ENCODE measurements at places on chromosomes 2 and 18.

DNA sequence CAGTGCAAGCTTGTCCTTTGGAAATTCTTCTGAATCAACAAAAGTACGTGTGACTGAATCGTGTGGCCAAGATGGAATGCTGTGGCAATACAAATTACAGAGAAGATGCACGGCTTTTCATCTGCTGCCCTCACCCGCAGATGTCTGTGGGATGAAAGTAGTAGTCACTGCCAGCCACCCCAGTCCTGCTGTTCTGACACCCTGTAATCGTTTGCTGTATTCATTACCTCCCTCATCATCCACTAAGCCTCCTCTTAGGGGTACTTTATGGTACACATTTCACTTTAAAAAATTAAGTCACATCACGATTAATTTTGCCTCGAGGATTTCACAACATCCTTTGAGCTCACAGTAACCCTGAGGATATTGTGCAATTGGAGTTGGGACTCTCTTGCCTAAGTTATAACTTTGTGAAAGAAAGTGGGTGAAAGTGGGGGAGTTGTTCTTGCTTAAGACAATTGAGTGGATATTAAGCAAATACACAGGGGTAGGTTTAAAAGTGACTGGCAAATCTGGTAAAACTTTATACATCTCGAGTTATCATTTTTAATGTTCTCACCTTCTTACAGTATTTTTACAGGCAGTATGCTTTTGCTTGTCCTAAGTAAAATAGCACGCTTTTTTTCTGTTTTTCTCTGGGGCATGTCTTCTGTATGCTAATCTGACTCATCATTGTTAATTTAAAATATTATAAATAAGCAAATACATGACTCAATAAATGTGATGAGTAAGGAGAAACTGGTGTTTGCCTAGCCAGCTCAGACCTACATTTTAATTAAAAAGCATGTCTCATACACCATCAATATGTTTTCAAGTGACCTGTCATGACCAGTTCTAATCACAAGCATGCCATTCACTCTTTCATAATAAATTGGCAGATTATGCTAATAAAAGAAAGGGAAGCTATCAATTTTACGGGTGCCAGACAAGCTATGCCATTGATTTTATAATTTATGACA is 680.9 kb downstream of the IRS1 start:
- DNase-seq: no peak

GRCh38 chr18:11177382-11177781 is 28.0 kb upstream of the PIEZO2 start:
- DNase-seq: no peak

- no peak for DNase-seq
Observed at GRCh38 chr2:130369311-130369964, 13.6 kb downstream of the PTPN18 start.

- no peak for DNase-seq
Observed at GRCh38 chr18:24267878-24268277, 129.0 kb downstream of the CABYR start.

DNA sequence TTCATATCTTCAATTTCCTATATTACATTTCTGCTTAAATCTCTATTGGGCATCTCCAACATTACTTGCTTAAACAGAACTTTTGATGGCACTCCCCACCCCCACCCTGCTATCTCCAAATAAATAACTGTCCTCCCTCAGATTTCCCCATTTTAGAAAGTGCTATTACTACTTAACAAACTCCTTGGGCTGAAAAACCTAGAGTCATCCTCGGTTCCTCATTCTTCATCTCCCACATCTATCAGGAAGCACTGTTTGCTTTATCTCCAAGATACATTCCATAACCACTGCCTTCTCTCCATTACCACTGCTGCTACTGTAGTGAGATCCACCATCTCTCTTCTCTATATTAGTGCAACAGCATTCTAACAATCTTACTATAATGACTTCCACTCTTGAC is 150.4 kb upstream of the CYRIA start:
- no peak for DNase-seq

- DNase-seq: no peak
Observed at GRCh38 chr2:22536133-22536532, 848.8 kb upstream of the KLHL29 start.
